ENCODE measurements at places on chromosomes 5 and 9. TPM values are rescaled to one million over a fixed set of nuclear protein-coding genes. Genes with fewer than 3 reads are reported as not detected.

- DNase-seq = no peak
Measured at GRCh38 chr9:23342291-23342690, 483.7 kb downstream of the ELAVL2 start.

- DNase-seq = no peak
Measured at GRCh38 chr9:112831281-112831851, 59.3 kb downstream of the SLC46A2 start.

DNA sequence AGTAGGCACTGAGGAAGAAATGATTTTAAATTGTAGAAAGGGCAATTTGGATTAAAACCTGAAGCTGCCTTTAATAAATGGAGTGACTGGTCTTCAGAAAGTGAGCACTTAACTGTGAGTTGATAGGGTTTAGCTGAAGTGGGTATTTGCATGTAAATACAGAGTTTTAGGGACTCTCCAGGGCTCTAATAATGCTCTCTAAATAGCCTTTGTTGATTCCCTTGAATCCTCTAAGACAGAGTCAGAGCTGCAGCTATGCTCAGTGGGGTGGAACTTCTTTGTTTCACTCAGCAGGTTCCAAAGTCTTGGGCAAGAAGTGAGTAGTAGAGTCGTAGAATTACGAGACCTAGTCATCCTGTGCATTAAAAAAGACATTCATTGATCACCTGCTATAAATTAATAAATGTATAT, 21.4 kb downstream of the GLRA1 start:
- DNase-seq = no peak

GRCh38 chr9:94076557-94076956, 7.7 kb upstream of the PTPDC1 start:
- no peak for DNase-seq

- no peak for DNase-seq
Measured at GRCh38 chr9:21075484-21075883, 2.3 kb downstream of the IFNB1 start.

DNA sequence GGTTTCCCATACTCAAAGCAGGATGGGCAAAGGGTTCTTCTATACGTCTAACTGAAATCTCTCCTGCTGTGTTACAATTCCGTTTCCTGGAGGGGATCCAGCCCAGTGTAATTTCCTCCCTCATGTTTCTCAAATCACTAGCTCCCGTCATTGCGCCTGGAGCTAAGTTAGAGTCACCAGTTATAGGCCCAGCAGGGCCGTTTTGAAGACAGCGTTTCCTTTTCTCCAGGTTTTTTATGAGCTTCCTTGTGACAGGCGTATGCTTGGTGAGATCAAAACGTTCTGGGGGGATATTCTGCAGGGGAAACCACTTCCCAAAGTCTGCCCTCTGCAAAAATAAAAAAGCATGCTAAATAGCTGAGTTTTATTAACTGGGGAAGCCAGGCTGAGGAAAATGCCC, 53.0 kb upstream of the WWC1 start:
- no peak for DNase-seq

DNA sequence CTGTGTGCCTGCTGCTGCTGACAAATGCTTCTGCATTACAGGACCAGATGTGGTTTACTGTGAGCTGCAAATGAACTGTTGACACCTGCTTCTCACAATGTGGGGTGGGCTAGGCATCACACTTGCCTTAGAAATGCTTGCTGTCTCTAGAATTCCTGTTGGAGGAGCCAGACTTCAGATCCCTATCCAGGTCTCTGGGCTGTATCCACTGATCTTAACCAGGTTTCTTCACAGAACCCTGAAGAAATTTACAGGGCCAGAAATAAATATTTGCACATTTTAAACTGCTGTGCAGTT, 255.4 kb downstream of the FAM114A2 start:
- no peak for DNase-seq

DNA sequence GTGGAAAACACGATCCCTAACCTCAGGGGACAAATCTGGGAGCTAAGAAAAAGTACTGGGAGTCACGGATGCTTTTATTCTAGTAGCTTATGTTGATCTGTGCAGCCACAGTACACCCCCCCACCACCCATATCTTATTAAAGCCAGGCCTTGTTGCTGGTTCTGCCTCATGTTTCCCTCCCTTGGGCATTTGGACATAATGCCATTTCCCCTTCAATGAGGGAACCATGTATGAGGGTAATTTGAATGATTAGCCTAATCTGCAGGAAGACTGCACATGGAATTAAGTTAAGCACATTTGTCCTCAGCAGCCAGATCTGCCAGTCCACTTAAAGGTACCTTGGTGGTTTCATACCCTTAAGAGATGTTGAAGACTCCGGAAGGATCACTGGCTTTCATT, 102.0 kb downstream of the ARHGAP26 start:
- no peak for DNase-seq

- DNase-seq = no peak
Measured at GRCh38 chr5:84091127-84091799, 293.4 kb downstream of the EDIL3 start.

DNA sequence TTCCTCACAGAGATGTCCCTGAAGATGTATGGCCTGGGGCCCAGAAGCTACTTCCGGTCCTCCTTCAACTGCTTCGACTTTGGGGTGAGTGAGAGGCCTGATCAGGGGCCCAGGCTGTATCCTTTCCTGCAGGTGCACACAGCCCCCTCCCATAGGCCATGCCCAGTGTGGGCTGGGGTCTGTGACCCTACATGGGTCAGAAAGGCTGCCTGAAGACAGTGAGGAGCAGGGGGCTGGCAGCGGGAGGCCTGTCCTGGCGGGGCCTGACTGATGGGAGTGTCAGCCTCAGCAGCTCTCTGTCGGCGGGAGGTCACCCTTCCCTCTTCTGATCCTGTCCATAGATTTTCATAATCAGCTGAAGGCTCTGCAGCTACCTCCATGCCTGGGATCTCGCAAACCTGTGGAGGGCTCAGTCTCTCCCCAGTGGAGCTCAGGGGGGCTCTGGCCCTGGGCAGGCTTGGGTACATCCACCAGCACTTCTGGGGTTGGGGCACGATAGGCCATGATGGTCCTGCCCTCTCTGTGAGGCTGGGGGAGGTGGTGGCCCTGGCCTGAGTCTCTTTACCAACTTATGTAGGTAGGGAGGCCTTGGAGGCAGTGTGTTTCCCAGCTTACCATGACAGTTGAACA, 98.5 kb downstream of the CACNA1B start:
- peak; percentile 6 for DNase-seq

GRCh38 chr5:121489972-121490371, 361.7 kb upstream of the FTMT start:
- no peak for DNase-seq

DNA sequence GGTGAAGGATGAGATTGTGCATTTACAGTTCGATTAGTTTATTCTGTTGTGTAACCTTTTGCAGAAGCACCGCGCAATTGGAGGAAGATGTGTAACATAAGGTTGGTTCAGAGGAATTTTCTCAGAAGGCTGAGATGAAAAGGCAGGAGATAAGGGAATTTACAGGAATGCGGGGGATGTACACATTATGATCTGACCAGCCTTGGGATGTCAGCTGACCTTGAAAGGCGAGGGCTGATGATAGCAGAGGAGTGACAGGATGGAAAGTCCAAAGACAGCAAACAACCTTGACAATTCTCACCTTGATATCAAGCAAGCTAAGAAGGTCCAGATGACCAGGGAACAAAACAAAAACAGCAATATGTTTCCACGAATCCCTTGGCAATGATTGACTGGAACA, 88.8 kb downstream of the OTULIN start:
- no peak for DNase-seq

GRCh38 chr5:161420521-161420920, 126.0 kb downstream of the GABRB2 start:
- DNase-seq = no peak

DNA sequence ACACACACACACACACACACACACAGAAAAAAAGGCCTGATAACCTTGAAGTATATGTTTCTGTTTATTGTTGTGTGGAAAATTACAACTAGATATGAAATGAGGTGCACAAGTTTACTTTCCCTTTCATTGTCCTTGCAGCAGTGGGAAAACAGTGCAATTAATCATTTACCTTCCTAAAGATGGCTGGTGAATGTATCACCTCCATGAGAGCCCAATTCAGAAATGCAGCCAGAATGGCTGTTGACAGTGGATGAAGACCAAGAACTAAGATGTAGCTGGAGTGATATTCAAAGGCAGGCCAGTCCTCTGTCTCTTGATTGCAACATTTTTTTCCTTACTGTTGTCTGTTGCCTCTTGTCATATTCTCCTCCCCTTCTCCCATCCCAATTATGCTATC, 49.6 kb upstream of the EIF4EBP3 start:
- no peak for DNase-seq

- no peak for DNase-seq
Measured at GRCh38 chr9:34986540-34987047, 3.0 kb upstream of the DNAJB5 start.

GRCh38 chr9:10678010-10678409, 65.2 kb upstream of the PTPRD start:
- no peak for DNase-seq

- DNase-seq = no peak
Measured at GRCh38 chr9:97682242-97682641, 14.9 kb downstream of the XPA start.

DNA sequence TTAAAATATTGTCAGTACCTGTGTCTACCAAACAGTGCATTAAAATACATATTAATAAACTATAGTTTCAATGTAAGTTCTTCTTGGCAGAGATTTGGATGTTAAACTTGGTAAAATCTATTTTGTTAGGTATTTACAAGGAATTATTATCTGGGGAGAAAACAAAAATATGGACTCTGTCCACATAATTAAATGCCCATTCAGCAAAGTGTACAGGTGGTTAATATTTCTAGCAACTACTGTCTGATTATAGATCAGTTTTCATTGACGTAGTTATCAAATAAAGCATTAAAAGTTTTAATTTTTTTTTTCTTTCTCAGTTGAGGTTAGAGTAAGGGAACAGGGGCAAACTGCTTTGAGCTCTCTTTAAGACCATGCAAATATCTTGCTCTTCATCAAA, 88.9 kb downstream of the NNT start:
- DNase-seq = no peak

DNA sequence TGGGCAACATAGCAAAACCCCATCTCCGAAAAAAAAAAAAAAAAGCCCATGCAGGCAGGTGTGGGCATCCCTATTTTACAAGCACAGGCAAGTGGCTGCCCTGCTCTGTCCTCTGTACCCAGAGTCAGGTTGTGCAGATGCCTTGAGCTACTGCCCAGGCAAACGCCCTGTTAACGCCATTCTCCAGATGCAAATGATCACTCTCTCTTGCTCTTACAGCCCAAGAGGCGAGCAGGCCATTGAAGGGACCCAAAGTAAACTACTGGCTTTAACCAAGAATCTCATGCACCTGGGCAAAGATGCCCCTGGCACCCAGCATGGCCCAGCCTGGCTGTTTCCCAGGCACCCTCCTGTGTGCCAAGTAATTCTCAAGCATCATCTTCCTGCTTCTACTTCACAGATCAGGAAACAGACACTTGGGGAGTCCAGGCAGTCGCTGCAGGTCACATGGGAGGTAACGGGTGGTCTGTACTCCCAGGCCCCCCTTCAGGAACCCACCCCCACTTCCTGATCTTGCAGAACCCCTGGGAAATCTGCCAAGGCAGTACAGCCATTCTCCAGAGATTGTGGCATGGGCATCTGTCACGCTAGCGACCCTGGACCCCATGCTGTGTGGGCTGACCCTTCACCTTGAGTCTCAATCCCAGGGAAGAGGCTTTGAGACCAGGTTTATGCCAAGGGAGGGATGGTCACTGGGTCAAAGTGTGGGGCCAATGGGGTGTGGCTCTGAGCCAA, 14.2 kb downstream of the EEIG1 start:
- DNase-seq = no peak

DNA sequence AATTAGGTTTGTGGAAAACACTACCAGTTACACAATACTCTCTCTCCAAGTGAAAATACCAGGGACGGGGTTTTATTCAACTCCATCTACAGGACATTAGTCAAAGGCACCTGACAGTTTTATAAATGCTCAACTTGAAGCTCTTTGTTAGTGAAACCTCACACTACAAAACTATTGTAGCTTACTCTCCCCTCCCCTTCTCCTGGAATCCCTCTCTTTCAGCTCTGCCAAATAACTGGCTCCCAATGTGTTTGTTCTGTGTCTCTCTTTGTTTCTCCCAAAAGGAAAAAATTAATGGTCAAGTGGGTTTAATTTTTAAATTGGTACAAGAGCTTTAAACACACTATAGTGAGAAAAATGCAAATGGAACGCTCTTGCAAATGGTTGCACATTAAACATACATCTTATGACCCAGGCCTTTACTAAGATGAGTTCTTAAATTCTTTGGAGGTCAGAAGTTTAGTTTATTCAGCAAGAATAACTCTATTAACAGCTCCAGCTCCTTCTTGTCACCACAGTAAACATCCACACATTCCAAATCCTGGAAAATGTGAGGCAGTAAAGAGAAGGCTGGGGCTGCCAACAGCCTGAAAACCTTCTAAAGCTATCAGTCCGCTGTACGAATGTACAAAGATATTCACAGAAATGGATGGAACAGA, 48.4 kb downstream of the ZNF608 start:
- DNase-seq = peak; percentile 22

The SHISAL2B gene
- total RNA-seq = 0.74 TPM

The RAI14 gene
- total RNA-seq = 34.3 TPM

The F2RL2 gene
- total RNA-seq = not detected

The PTPDC1 gene
- total RNA-seq = 35.0 TPM

The NME5 gene
- 22.4 TPM for total RNA-seq

The DHX29 gene
- total RNA-seq = 26.8 TPM

The C5orf58 gene
- 40.9 TPM for total RNA-seq

The PITX1 gene
- total RNA-seq = 4.1 TPM

The SLC36A1 gene
- total RNA-seq = 31.3 TPM

The FST gene
- total RNA-seq = 8.7 TPM
